Endothelial cell of umbilical vein (primary cell): ENCODE measurements at places on chromosomes 5 and 9. TPM values are rescaled to one million over a fixed set of nuclear protein-coding genes. Genes with fewer than 3 reads are reported as not detected.

The ZBTB34 gene
- 4.0 and 4.3 TPM in 2 replicates for polyA plus RNA-seq

The HRCT1 gene
- polyA plus RNA-seq, result 7.0 and 9.9 TPM in 2 replicates

The MUSK gene
- polyA plus RNA-seq, result 0.08 TPM in 1 of 2 replicates, not detected in the other

The ZDHHC11 gene
- polyA plus RNA-seq, result 0.35 and 1.3 TPM in 2 replicates

The PCA3 gene
- polyA plus RNA-seq, result 0.86 and 0.88 TPM in 2 replicates

The CCL19 gene
- polyA plus RNA-seq, result not detected in 2 replicates

The PAM gene
- 118 and 133 TPM in 2 replicates for polyA plus RNA-seq

GRCh38 chr9:96215841-96216240, 86.1 kb downstream of the HSD17B3 start:
- DNase-seq, result no peak
- no peaks in the 10 kb centered on the region for H3K36me3 ChIP-seq
- H3K27me3 ChIP-seq, result peaks cover 18% of the 10 kb centered on the region
- no peak overlapping the region for H3K4me3 ChIP-seq

- H3K27me3 ChIP-seq, result no peaks in the 10 kb centered on the region
- H3K27ac ChIP-seq, result no peak overlapping the region
- H3K36me3 ChIP-seq, result no peaks in the 10 kb centered on the region
- no peaks in the 10 kb centered on the region for H3K4me1 ChIP-seq
- no peak overlapping the region for H3K4me3 ChIP-seq
Observed at GRCh38 chr5:35365758-35366157, 135.5 kb upstream of the PRLR start.

GRCh38 chr9:98532147-98532546, 176.6 kb downstream of the GABBR2 start:
- no peak overlapping the region for H3K4me3 ChIP-seq
- H3K4me1 ChIP-seq, result peaks cover 5% of the 10 kb centered on the region
- no peak overlapping the region for H3K27ac ChIP-seq

DNA sequence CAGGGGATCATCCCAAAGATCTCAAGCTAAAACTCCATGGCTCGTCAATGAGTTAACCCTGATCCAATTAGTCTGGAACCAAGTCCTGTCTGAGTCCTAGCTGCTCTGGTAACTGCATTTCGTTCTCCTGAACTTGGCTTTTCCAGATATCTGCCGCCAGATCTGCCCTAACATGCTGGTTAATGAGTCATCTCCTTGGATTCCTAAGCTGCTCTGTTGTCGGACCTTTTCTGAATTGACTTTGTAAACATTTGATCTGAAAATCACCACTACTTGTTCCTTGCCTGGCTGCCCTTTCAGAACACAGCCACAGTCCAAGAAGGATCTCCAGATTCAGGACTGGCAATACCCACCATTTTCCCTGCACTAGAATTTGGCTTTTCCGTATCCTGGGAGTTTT, 473.0 kb downstream of the ZSWIM6 start:
- no peaks in the 10 kb centered on the region for H3K4me1 ChIP-seq
- H3K27ac ChIP-seq, result no peak overlapping the region
- DNase-seq, result no peak
- no peak overlapping the region for H3K4me3 ChIP-seq
- H3K36me3 ChIP-seq, result no peaks in the 10 kb centered on the region

DNA sequence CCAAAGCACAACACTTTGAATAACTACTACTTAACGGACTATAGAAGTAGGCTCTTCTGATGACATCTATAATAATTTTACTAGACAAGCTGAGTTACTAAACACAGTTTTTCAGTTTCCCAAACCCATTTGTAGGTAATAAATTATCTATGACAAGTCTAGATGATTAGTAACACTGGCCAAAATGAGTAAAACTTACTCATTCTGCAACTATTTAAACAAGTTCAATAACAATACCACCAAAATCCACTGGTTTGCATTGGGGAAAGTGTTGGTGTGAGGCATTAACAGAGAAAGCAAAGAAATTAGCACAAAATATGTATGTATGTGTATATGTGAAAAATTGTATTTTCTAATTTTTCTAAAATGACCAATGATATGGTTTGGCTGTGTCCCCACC, 119.3 kb downstream of the NR2F1-AS1 start:
- H3K36me3 ChIP-seq, result no peaks in the 10 kb centered on the region
- H3K27me3 ChIP-seq, result no peaks in the 10 kb centered on the region
- DNase-seq, result no peak
- no peak overlapping the region for H3K4me3 ChIP-seq
- H3K27ac ChIP-seq, result no peak overlapping the region

- H3K4me1 ChIP-seq, result no peaks in the 10 kb centered on the region
- DNase-seq, result no peak
- H3K4me3 ChIP-seq, result no peak overlapping the region
- H3K27ac ChIP-seq, result no peak overlapping the region
- H3K36me3 ChIP-seq, result no peaks in the 10 kb centered on the region
Observed at GRCh38 chr9:93077811-93078210, 18.2 kb upstream of the CARD19 start.

- no peak overlapping the region for H3K4me3 ChIP-seq
- DNase-seq, result no peak
- no peaks in the 10 kb centered on the region for H3K36me3 ChIP-seq
- H3K27me3 ChIP-seq, result no peaks in the 10 kb centered on the region
Observed at GRCh38 chr5:58793888-58794657, 211.2 kb downstream of the RAB3C start.

DNA sequence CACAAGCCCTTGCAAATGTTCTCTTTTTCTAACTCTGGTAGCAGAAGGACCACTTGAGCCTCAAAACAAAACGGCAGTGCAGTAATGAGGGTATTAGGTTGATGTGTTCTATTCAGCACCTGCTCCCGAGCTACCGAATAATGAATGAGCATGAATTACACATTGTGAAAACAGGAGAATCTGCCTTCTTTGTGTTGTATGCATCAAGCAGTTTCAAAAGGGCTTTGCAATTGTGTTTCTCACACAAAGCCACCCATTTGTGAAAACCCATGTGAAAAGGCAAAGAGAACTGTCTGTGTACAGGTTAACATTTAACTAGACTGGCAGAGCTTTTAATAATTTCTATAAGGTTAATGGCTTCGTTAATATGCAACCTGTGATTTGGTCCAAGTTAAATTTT, 97.8 kb downstream of the STK32A start:
- no peak overlapping the region for H3K27ac ChIP-seq
- DNase-seq, result no peak
- H3K4me3 ChIP-seq, result no peak overlapping the region
- H3K36me3 ChIP-seq, result no peaks in the 10 kb centered on the region

DNA sequence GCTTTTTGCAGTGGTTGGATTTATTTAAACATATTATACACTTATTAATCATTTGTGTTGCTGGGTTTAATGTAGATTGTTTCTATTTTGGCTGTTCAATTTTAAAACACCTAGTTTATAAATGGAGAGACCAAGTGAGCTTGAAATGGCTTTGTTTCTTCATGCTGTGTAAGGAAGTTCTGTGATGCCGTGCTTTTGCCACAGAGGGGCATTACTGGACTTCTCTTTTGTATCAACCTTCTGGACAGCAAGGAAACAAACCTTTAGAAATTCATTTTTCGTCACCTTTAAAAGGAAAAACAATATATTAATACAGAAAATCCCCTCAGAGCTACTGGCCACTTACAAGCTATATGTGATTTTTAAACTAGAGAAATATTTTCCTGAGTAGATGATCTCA, 81.9 kb downstream of the DMRTA1 start:
- no peaks in the 10 kb centered on the region for H3K36me3 ChIP-seq
- H3K27ac ChIP-seq, result no peak overlapping the region
- no peak overlapping the region for H3K4me3 ChIP-seq
- DNase-seq, result no peak
- H3K4me1 ChIP-seq, result no peaks in the 10 kb centered on the region
- H3K27me3 ChIP-seq, result no peaks in the 10 kb centered on the region

- peak overlapping the region; percentile 23 for H3K27ac ChIP-seq
- peaks cover 9% of the 10 kb centered on the region for H3K4me1 ChIP-seq
- no peaks in the 10 kb centered on the region for H3K27me3 ChIP-seq
- peaks cover 5% of the 10 kb centered on the region for H3K36me3 ChIP-seq
Observed at GRCh38 chr5:178624631-178625546, 2.0 kb downstream of the CLK4 start.

GRCh38 chr5:66232706-66233445, 88.8 kb downstream of the SREK1 start:
- no peak overlapping the region for H3K27ac ChIP-seq
- DNase-seq, result no peak
- H3K4me3 ChIP-seq, result no peak overlapping the region
- no peaks in the 10 kb centered on the region for H3K4me1 ChIP-seq
- H3K36me3 ChIP-seq, result no peaks in the 10 kb centered on the region
